Fibroblast of skin of right biceps (primary cell): ENCODE measurements at places on chromosomes 12 and 14.

GRCh38 chr14:99041820-99042174, 230.2 kb downstream of the BCL11B start:
- DNase-seq = no peak

DNA sequence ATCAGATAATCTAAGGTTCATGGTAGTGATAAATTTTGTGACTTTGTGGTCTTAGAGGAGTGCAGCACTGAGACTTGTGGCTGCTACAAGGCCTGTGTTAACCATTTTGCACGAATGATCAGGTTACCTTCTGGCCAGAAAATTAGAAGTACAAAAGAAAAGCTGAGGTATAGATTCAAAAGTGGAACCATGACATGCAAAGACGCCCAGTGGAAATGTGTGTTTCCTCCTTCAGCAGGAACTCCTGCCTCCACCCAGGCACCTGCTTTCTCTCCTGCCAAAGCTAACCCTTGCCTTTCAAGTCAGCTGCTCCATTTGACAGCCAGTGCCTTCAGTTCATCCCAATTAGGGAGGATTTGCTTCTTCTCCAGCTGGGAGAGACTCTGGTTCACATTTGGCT, 10.1 kb downstream of the PDE6H start:
- no peak for DNase-seq

GRCh38 chr14:20597108-20597507, 5.9 kb upstream of the RNASE12 start:
- DNase-seq = no peak

DNA sequence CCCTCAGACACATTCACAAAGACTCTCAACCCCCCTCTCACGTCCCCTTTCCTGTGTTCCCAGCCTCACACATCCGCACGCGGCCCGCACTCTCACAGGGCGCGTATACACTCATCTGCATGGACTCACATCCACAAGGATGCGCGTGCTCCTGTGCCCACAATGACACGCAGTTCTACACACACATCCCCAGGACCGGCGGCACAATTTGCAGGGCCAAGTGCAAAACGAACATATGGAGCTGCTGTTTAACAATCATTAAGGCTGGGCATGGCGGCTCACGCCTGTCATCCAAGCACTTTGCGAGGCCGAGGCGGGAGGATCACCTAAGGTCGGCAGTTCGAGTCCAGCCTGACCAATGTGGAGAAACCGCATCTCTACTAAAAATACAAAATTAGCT, 36.4 kb upstream of the EML1 start:
- peak; percentile 38 for DNase-seq

GRCh38 chr12:12486661-12487240, 75.9 kb downstream of the DUSP16 start:
- DNase-seq = no peak

GRCh38 chr12:22409377-22410164, 75.1 kb upstream of the ST8SIA1 start:
- DNase-seq = no peak

DNA sequence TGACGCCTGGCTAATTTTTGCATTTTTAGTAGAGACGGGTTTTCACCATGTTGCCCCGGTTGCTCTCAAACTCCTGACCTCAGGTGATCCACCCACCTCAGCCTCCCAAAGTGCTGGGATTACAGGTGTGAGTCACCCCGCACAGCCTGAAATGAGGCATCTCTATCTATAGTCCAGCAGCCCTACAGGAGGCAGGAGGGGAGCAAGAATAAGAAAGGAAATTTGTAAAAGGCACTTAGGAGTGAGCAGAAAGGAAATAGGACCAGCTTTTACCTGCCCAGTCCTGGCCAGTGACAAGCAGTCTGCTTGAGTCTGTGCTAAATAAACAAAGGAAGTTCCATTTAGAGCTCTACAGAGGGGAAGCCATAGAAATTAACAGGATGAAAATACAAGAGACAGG, 15.0 kb upstream of the PSMA6 start:
- no peak for DNase-seq
